Stimulated activated CD8-positive, alpha-beta memory T cell treated with anti-CD3 and anti-CD28 coated beads, Interleukin-4, amount 100 ng/mL, for 1 hour (primary cell): ENCODE measurements at places on chromosomes 6 and 20.

DNA sequence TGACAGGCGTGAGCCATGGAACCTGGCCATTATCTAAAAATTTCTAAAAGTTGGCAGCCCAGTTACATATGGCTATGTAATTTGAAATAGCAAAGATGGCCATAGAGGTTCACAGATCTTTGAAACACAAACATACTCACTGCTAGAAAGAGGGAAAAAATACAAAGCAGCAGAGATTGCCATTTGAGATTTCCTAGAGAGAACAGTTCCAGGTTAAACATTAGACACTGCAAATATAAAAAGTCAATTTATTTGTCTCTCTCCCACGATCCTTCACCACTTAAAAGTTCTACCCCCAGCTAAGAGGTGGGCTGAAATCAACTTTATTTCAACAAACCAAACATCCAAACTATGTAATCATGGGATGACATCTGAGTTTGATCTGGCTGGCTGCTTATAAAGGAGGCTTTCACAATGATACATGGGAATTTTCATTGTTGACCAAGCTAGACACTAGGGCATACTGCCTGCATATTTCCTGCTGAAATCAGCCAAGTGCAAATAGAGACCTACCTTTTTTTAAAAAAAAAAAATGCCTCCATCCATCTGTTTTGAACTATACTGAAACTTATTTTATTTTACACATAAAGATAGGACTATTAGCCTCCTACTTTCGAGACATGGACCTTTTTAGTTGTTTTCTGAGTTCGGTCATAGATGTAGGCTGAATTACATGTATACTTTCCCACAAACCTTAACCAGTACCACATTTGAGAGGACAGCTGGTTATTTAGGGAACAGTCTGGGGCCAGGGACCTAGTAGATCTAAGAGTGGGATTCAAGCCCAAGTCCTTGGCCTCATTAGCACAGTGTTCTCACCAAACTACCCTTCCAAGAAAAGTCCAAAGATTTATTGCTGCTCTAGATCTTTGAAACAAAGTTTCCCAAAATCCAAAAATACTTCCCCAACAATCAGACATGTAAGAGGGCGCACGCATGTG is 16.6 kb downstream of the DCDC2 start:
- DNase-seq = no peak

DNA sequence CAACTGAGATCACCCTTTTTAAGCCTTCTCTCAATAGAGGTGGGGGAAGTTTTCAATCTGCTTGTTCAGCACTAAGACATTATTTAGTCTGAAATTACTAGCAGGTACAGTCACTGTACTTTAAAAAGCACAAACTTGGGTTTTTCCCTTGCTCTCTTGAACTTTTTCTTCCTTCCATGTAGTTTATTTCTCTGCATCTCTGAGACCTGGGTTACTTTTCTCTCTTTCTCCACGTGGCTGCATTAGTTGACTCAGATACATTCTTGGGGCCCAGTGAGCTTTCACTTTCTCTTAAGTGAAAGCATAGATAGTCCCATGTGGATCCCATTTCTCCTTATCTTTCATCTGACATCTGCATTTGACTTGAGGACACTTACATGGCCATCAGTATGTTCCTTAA is 433.9 kb upstream of the MAP3K7 start:
- DNase-seq = no peak

DNA sequence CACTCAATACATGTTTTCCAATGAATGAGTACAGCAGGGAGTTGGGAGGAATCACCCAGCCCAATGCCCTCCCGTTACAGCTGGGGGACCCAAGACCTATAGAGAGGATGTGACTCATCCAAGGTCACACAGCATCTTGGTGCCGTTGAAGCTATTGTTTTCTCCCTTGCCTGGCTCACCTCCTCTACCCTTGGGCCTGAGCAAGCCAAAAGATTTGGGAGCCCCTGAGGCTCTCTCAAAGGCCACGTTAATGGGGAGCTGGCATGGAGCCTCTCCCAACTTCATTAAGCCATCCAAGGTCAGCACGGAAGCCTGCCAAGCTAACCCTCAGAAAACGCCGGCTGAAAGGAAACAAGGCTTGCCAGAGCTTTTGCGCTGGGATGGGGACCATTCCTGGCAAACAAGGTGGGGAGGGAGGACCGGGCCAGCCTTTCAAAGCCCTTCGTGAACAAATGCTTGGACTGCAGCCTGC is 30.4 kb downstream of the KCNB1 start:
- DNase-seq = no peak

GRCh38 chr20:18263723-18264122 is 24.6 kb upstream of the ZNF133 start:
- no peak for DNase-seq

DNA sequence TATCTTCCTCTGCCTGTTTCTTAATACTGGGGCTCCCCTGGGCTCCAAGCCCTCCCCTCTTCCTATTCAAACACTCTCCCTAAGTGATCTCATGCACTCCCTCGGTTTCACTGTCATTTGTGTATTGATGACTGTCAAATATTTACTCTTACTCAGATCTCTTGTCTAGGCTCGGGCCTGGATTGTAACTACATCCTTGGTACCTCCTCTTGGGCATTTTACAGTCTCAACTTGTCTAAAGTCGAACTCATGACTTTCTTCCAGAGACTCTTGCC is 189.4 kb upstream of the PRDM1 start:
- DNase-seq = no peak
